NCI-H1105 treated with DMSO at 0.1 percent for 48 hours (cell line): ENCODE measurements at places on chromosomes 4 and X.
A peak's percentile ranks its signal among the peaks of the same experiment; 100 is the strongest.

DNA sequence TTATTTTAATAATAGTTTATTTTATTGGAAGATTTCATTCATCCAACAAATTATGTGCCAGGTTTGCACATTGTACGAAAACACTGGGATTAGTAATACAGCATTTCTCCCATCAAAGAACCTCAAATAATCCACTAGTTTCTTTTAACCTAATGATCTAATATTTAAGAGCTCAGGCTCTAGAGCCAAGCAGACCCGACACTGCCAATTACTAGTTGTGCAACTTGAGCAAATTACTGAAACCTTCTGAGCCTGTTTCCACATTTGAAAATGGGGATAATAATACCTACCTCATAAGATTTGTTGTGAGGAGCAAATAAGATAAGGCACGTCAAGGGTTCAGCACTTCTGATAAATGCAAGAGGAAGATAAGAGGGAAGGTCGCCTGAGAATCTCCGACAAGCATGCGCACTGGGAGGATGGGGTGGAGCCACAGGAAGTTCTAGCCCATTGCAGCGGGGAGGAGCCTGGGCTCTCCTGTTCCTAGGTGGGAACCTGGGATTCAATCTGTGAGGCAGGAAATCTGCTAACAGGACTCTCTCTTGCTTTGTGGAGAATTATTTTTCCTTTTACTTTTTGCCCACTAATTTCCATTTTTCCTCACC, 141.5 kb upstream of the SMAD1 start:
- DNase-seq = no peak

DNA sequence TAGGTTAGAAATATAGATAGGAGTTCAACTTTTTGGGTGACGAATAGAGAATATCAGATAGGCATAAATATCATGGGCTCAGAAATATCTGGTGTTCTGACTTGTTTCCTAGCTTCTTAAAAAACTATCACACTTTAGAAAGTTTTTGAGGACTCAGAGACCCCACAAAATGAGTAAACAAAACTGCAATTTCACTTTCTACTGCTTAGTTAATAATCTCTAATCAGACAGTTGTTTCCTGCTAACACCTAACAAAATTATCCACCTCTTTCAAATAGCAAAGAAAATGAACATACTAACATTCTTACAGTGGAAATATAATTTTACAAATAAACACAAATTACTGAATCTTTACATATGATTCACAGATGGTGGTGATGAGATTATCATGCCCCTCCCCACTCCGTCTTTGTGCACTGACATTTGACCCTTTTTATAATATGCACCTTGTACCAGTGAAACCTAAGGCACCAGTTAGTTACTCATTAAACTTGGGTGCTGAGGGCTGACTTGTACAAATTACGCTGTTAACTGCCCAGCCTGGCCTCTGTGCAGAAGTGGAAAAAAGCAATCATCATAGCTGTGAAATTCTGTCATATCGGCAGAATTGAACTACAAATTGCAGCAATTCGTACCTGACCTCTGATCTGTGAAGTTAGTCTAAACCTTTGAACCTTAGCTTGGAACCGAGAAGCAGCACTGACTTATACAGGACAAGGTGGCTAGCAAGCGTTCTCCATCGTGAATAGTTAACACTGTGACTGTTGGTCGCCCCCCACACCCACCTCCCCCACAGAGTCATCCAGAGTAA, 138.7 kb downstream of the CHRNA9 start:
- no peak for DNase-seq

GRCh38 chrX:107787827-107788226, 10.3 kb downstream of the NCBP2L start:
- no peak for DNase-seq

- peak; percentile 26 for DNase-seq
Observed at GRCh38 chrX:151488677-151489076, 74.8 kb upstream of the PASD1 start.

DNA sequence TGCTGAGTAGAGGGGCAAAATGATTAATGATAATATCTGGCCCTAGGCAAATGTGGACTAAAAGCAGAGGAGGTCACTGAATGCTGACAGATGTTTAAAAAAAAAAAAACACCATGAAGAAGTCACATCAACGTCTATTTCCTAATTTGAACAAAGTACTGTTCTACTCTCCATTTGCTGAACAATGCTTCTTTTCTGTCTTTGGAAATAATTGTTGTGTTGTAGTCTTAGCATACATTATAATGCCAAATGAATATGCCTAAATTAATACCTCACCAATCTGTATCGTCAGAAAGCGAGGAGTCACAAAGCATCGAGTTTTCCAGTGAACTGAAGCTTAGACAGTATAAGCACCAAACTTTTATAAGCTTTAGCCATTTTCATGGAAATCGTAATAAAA, 140.9 kb upstream of the JADE1 start:
- DNase-seq = no peak

- peak; percentile 12 for DNase-seq
Observed at GRCh38 chr4:163554870-163555465, 60.5 kb downstream of the TMA16 start.

DNA sequence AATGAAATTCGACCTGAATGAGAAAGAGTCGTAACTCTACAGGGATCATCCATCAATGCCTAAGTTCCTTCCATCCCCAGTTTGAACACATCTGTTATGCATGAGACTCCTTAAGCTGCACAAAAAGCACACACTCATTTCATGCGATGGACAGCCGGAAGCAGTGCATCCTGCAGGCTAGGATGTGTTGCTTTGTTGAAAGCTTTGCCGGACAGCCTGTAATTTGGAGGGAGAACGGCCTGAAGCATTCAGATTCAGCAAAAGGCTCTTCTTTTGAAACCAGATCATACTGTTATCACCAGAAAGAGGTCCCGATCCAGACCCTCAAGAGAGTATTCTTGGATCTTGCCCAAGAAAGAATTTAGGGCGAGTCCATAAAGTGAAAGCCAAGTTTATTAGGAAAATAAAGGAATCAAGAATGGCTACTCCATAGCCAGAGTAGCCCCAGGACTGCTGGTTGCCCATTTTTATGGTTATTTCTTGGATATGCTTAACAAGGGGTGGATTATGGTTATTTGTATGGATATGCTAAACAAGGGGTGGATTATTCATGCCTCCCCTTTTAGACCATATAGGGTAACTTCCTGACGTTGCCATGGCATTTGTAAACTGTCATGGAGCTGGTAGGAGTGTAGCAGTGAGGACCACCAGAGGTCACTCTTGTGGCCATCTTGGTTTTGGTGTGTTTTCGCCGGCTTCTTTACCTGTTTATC, 48.1 kb upstream of the DHRSX start:
- no peak for DNase-seq

- no peak for DNase-seq
Observed at GRCh38 chr4:108635070-108635655, 14.8 kb downstream of the RPL34 start.
